ENCODE measurements at places on chromosomes 7 and 10.

DNA sequence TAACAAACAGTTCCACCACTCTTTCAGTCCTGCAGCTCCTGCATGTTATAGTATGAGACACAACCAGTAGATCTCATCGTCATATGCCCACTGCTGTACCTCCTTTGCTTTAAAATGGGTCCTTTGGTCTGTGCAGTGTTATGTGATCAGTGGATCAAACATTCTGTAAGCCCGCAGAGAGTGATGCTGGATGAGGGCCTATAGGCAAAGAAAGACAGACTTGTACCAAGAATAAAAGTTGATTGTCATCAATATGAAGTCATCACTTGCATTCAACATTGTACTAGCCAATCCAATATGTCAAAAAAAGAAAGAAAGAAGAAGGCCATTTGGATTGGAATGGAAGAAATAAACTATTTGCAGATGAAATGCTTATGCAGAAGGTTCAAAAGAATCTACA, 79.8 kb upstream of the PHYHIPL start:
- no peak for DNase-seq

- DNase-seq = no peak
Observed at GRCh38 chr7:33273356-33273755, 144.0 kb downstream of the BBS9 start.

DNA sequence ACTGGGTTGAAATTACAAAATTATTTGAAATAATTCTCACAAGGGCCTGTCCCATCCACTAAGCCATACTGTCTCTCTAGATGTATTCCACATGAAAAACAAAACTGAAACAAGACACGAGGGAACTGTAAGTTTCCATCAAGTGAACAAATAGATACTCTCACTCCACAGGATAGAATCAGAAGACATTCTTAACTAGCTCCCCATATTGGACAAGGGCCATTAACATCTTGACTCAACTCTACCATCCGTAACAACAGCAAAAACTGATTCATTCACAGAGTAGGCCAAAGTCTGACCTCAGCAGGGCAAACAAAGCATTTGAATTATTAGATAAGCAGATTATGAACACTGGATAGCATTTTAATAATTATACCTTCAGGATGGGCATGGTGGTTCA, 29.1 kb downstream of the UBE2H start:
- peak; percentile 89 for DNase-seq

DNA sequence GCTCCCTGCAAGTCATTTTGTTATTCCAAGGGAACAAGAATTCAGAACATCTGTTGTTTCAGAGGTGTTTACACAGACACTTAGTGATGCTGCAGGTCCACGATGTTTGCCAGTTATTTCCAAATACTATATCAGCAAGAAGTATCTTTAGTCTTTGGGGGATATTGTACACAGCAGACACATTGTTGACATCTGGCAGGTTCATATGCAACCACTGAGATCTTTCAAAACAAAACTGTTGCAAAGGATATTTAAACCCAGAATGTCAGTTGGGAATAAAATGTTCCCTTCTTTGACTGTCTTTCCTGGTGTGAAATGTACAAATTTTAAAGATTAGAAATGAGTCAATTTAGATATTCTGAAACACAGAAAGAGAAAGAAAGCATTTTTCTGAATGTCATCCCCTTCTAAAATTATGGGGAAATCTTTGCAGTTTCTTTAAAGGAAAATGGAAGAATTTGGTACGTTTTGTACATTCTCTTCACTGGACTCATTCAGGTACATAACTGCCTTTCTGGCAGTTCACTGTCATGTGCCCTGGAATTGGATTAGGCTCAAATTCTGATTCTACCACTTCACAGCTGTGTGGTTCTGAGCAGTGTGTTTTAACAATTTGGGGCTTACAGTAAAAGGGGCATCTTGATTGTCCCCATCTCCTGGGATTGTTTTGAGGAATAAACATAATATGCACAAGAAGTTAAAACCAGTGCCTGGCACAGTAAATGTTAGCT, 40.3 kb upstream of the CELF2 start:
- DNase-seq = no peak

DNA sequence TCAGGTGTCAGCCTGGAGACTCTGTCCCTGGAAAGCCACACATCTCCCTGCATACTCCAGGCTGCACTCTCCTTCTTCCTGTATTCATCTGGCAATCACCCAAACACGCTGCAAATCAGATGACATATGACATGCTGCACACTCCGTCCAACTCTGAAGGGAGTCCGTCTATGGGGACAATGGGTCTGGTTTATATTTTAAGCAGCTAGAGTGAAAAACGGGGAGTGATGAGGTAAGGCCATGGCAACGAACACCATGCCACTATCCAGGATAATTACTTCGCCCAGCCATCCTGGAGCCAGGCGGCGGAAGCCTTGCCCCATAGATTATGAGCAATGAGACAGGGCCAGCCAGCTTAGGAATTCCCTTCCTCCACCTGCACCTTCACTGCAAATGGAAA, 140.1 kb downstream of the PLXNA4 start:
- no peak for DNase-seq

GRCh38 chr10:22455068-22455857, 110.0 kb downstream of the SPAG6 start:
- no peak for DNase-seq

- no peak for DNase-seq
Observed at GRCh38 chr10:15137036-15137359, 31.5 kb downstream of the NMT2 start.

DNA sequence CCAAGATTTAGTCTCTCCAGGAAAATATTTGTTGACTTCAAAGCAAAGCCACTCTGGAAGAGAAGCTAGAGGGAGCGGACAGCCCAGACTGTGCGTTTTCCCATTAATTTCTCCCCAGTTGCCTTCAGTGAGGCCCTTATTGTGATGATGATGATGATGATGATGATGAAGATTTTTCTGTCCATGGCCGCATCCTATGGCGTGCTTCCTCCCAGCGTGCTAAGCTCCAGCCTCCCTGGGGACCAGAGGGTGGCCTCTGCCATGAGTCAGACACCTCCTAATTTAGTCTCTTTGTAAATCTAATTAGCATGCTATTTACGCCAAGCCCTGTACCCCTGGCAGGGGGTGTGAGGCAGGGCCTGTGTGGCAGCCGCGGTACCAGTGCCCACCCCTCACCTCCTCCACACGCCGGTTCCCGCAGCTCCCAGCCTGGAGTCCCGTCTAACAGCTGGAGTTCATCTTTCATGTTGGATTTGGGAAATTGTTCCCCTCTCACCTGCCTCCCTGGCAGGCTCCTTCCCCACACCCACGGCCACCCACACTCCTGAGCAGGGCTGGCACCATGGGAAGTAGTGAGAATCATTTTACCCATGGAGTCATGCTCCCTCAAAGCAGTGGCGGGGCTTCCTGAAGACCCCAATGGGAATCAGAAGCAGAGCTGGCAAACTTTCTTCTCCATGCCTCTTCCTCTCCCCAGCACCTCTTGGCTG, 92.2 kb downstream of the C10orf105 start:
- DNase-seq = no peak

DNA sequence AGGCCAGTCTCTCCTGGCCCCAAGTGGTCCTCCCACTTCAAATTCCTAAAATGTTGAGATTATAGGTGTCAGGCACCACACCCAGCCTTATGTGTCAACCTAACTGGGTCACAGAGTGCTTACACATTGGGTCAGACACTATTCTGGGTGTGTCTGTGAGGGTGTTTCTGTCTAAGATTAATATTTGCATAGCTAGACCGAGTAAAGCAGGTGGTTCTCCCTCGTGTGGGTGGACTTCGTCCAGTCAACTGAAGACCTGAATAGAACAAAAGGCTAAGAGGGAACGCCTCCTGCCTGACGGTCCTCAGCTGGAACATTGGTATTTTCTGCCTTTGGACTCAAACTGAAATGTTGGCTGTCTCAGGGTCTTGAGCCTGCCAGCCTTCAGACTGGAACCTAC, 11.5 kb downstream of the PPIF start:
- DNase-seq = no peak

GRCh38 chr10:34698979-34699378, 116.1 kb downstream of the PARD3 start:
- peak; percentile 61 for DNase-seq

GRCh38 chr10:68301790-68302502, 29.9 kb upstream of the HNRNPH3 start:
- DNase-seq = peak; percentile 68

DNA sequence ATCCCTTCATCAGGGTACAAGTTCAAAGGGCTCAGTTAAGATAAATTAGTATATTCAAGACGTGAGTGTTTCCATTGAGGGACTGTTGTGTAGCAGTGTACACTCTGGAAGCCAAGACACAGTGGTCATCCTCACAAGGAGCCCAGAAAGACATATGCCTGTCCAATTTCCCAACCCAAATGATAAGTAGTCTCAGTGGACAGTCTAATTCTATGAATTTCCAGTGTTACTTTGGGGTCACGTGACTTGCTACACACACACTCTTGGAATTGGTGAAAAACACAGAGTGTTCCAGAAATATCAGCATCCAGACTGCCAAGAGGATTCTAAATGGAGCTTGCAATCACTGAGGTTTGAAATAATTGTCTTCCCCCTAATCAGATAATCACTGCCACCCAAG, 365.1 kb downstream of the WDR11 start:
- no peak for DNase-seq

GRCh38 chr7:55148571-55148970, 129.8 kb downstream of the EGFR start:
- DNase-seq = no peak

GRCh38 chr10:132722394-132723329, 63.3 kb downstream of the NKX6-2 start:
- DNase-seq = no peak

- no peak for DNase-seq
Observed at GRCh38 chr10:28492116-28492920, 40.6 kb upstream of the WAC start.

DNA sequence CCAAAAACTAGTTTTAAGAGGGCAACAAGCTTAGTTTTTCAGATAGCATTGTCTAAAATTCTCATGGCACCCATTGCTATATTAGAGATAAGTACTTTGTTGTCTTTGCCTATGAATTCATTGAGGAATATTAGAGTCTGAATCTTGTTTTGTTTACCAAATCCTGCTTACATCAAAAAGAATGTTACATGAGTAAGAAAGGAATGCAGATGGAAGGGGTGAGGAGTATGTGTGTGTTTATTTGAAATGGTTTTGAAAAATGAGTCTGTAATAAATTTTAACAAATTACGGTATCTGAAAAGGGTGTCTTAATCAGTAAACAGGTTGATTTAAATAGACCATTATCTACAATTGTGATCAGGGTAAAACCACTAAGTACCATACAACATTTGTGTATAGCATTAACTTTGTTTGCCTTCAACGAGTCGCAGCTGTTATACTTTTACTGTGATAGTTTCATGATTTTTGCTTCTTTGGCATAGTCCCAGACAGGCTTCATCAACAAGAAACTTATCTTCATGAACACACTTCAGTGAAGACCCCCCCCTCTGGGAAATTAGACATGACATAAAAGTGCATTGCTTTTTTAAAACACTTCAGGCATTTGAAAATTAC, 1183.9 kb upstream of the C7orf33 start:
- peak; percentile 18 for DNase-seq

DNA sequence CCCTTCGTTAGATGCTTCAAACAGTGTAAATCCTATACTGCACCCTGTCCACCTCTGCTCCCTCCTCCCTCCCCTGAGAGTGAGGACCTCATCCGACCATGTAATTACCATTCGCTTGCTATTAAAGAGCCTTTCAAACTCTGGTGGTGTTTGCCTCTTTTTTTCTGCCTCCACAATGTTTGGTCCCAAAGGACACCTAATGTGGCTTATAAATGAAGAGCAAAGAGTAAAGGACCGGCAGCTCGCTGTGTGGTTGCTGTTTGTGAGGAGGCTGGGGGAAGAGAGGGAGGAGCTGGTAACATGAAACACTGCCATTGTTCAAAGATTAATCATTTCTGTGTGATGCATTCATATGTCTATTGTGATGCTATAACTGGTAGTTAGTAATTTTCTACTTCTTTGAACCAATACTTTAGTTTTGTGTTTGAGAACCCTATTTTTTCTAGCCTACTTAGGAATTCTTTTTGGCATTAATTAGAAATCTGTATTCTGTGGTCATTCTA, 27.9 kb downstream of the MTURN start:
- DNase-seq = no peak

GRCh38 chr10:132650611-132651250, 113.1 kb downstream of the INPP5A start:
- no peak for DNase-seq

GRCh38 chr10:72242675-72243074, 26.6 kb upstream of the ASCC1 start:
- peak; percentile 35 for DNase-seq

- DNase-seq = peak; percentile 65
Observed at GRCh38 chr10:2994221-2994961, 73.0 kb upstream of the PFKP start.

DNA sequence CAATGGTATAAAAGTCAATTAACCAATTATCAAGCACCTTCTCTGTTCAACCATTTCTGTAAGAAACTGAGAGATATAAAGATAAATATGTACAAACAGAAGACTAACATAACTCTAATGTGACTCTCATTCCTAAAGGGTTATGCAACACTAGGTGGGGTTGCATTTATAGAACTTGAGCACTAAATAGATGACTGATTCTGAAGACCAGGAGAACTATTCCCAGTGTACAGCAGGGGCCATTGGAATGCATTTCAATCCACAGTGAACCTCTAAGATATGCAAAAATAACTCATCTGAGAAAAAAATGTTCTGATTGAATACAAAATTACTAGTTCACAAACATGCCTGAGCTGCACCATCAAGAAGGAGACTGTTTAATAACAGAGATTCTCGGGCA, 341.2 kb upstream of the STEAP1 start:
- DNase-seq = no peak

DNA sequence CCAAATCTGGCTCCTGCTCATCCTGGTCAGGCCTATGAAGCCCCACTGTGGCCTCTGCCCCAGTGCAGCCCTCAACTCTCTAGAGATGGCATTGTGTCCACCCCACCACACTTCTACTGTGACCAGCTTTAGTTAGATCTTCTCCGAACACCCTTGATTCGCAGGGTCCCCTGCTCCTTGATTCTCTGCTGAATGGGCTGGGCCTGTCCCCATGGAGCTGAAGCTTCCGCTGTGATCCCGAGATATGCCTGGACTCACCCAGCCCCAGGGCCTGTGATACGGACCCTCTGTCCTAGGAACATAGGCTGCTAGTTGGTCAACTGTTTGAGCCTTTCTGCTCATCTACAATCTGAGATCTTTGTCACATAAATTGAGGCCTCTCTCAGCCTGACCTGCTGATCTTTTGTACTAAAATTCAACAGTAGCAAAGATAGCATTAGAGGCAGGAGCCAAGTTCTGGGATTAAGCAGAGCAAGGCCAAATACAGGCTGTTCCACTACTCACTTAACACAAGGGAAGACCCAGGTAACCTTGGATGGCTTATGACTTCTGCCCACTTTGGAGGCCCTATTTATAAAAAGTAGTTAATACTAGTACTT, 6.5 kb upstream of the PPIF start:
- no peak for DNase-seq

DNA sequence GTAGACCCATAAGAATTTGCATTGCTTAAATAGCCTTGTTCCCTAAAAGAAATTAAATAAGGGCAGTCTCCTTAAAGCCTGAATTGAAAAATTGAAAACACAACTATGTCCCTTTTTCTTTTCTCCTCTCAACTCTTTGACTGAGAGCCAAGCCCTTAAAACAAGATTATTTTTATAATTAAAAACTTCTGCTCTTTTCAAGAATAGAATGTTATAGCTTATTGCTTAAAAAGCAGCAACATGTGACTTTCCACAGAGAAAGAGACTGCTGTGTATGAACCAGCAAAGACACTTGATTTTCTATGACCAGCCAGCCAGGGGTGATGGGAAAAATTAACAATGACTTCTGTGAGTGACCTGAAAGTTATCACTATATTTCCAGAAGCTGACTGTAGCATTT, 295.2 kb upstream of the CELF2 start:
- no peak for DNase-seq

GRCh38 chr10:397321-398068, 262.2 kb downstream of the ZMYND11 start:
- DNase-seq = no peak

All from AG08395 (cell line).